ENCODE measurements at places on chromosomes 2 and 18. TPM values are rescaled to one million over a fixed set of nuclear protein-coding genes. Genes with fewer than 3 reads are reported as not detected.

- no peak for DNase-seq
These were observed 104.8 kb downstream of the MAP4K4 start for GRCh38 chr2:101802329-101802728.

GRCh38 chr2:7792031-7792651 lies 874.9 kb downstream of the RNF144A start:
- no peak for DNase-seq

DNA sequence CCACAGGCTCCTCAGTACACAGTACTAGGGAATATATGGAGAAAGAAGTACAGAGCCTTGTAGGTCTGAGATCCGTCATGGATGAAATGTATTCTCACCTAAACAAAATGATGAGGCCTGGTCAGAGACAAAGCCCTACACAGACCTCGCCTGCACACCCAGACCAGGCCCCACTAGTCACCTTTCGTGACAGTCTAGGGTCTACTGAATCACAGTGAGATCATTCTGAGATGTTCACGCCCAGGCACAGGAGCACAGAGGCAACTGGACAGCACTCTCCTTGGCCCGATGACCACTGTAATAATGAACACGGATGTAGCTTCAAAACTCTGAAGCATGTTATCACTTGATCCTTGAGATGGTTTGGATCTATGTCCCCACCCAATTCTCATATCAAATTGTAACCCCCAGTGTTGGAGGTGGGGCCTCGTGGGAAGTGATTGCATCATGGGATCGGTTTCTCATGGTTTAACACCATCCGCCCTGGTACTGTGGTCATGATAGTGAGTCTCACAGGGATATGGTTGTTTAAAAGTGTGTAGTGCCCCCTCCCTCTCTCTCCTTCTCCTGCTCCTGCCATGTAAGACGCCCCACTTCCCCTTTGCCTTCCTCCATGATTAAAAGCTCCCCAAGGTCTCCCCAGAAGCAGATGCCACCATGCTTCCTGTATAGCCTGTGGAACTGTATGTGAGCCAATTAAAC lies 15.1 kb downstream of the DOCK10 start:
- no peak for DNase-seq

GRCh38 chr2:8009010-8009597 lies 672.8 kb upstream of the ID2 start:
- no peak for DNase-seq

DNA sequence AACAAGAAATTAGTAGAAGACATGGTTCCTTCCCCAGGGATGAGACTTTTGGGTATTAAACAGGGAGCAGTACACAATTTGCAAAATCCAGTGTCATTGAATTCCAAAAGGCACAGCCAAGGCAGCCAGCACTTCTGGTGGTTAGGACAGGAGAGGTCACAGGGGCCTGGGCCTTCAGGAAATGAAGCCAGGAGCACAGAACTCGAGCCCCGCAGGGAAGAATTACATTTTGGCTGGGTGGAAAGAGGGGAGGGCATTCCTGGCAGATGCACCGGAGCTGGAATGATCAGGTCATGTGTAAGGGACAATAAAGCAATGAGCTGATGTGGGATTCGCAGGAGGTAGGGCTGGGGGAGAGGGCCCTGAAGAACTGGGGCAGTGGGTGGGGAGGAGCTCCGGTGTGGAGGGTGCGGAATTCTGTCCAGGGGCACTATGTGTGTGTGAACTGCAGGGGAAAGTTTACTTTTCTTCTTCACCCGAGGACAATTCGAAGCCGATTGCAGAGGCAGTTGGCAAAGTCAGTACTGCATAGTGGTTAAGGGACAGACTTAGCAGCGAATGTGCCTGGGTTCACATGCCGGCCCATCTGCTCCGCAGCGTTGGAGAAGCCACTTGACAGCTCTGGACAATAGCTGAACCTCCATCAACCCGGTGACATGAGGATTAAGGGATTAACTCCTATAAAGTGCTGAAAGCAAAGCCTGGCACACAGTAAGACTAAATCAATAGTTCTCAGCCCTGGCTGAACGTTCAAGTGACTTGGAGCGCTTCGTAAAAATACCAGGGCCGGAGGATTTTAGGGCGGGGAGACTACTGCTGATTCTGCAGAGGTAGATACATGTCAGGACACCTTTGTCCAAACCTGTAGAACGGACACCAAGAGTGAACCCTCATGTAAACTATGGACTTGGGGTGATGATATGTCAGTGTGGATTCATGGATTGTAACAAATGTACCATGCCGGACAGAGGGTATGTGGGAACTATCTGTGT lies 36.4 kb downstream of the ALPK2 start:
- DNase-seq: no peak

DNA sequence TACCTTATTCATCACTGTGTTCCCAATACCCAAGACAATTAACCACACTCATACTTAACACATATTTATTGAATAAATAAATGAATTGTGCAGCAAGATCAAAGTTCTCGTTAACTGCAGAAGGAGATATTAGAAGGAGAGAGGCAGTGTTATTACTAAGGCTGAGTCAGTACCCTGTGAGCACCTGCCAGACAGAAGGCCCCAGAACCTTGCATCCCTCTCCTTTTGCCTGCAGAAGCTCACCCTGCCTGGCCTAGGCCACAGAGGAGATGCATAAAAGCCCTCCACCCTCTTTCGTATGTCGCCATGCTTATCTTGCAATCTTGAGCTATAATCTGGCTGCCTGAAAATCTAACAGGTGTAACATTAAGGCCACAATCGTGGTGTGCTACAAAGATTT lies 20.5 kb upstream of the RNF149 start:
- no peak for DNase-seq

- no peak for DNase-seq
These were observed 138.2 kb upstream of the NRP2 start for GRCh38 chr2:205543937-205544702.

- DNase-seq: no peak
These were observed 97.2 kb downstream of the SMAD7 start for GRCh38 chr18:48853588-48853987.

GRCh38 chr2:127565261-127566138 lies 30.0 kb downstream of the MYO7B start:
- no peak for DNase-seq

- no peak for DNase-seq
These were observed 2.7 kb upstream of the TMBIM1 start for GRCh38 chr2:218295029-218295428.

- no peak for DNase-seq
These were observed 58.8 kb downstream of the ST6GAL2 start for GRCh38 chr2:106827158-106827557.

ASXL3 gene
- total RNA-seq: 0.18 TPM

TUBB8B gene
- total RNA-seq: not detected

GRCh38 chr2:83517727-83518368 lies 941.2 kb downstream of the SUCLG1 start:
- no peak for DNase-seq

HS1BP3 gene
- 14.2 TPM for total RNA-seq

- no peak for DNase-seq
These were observed 23.5 kb downstream of the LMAN2L start for GRCh38 chr2:96716388-96716787.

DNA sequence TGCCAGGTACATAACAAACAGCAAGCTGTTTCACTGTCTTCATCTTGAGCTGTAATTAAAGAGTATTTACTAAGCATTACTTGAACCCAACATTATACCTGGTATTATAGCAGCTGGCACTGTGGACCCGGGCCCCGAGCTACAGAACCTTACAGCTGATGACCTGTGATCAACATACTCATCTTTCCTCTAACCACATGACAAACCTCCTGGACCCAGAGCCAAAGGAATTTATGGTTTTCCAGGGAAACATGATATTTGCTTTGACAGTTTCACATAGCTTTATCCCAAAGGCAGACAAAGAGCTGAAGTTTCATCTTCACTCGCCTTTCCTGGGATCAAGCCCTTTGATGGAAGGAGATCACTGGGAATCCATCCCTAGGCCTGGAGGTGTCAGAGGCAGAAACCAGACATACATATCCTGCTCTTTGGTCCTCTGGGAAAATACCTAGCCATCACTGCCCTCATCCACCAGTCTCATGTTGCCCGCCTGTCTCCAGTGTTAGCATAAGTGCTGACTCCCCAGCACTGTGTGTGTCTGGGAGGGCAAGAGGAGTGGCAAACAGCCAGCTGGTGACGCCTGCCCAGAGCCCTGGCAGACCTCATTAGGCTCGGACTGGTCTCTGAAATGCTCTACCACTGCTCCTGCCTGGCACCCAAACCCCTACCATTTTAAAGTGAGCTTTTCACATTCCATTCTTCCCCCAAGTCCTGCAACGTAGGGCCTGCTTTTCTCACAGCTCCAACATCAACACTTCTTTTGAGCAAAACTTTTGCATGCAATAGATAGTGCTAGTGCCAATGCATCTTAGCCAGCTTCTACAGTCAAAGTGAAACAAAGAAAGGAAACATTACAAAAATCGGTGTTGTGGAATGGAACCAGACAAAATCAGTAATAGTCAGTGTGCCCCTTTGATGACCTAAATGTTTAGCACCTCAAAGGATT lies 138.8 kb upstream of the CTAGE1 start:
- no peak for DNase-seq

DNA sequence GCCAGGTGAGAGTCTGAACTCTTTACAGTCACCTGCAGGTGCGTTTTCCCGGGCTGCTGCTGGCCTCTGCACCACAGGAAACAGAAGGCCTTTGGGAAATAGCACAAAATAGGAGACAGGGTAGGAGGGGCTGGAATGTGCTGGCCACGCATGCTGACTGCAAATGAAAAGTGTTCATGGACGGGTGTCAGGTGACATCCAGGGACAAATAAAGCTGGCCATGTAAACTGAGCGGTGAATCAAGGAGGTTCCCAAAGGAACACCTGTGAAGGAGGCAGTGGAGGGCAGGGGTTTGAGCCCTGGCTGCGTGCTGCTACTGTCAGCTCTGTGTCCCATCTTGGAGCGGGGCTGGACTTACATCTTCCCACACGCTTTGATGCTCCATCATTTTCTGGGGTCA lies 42.4 kb upstream of the GBX2 start:
- no peak for DNase-seq

ATG4B gene
- 33.0 TPM for total RNA-seq

PJVK gene
- total RNA-seq: 3.4 TPM

- peak; percentile 10 for DNase-seq
These were observed 43.0 kb upstream of the SLC1A4 start for GRCh38 chr2:64945973-64946768.

DNA sequence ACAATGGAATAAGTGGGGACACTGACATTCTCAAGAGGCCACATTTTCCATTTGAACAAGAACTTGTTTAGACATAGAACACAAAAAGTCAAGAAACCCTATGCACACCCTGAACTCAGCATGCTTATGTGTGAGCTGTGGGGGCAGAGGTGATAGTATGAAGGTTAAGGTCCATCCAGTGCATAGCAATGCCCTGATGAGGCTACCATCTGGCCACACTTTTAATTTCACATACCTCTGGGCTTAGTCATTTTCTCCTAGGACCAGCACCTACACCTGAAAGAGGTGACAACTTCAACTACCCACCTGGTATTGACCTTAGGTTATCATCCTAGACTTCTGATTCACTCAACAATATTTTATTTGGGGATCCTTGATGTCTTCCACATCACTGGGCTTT lies 139.8 kb downstream of the PIK3C3 start:
- no peak for DNase-seq

- DNase-seq: no peak
These were observed 68.6 kb downstream of the ZC3H6 start for GRCh38 chr2:112343827-112344585.

All from esophagus squamous epithelium (tissue), 5 donors.